ENCODE measurements at places on chromosomes 16 and 17. TPM values are rescaled to one million over a fixed set of nuclear protein-coding genes. Genes with fewer than 3 reads are reported as not detected.

Gene VAT1L
- not detected for total RNA-seq

Gene PGS1
- total RNA-seq = 55.2 TPM

Gene ASIC2
- total RNA-seq = not detected

Gene SLC12A4
- total RNA-seq = 24.6 TPM

- DNase-seq = no peak
Measured at GRCh38 chr17:60277258-60277657, 114.7 kb downstream of the USP32 start.

- DNase-seq = no peak
Measured at GRCh38 chr16:87582216-87582965, 19.9 kb upstream of the JPH3 start.

DNA sequence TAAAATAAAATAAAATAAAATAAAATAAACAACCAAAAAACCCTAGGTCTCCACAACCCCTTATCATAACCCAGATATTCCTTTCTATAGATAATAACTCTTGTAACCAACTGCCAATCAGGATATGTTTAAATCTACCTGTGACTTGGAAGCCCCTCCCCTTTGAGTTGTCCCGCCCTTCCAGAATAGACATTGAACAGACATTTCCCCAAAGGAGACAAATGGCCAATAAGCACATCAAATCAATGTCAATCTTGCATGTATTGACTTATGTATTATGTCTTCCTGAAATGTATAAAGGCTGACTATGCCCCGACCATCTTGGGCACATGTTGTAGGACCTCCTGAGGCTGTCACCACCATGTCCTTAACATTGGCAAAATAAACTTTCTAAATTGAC is 1.5 kb upstream of the MAPK7 start:
- no peak for DNase-seq

- no peak for DNase-seq
Measured at GRCh38 chr17:7476494-7476893, 2.9 kb downstream of the ZBTB4 start.

- no peak for DNase-seq
Measured at GRCh38 chr16:12461201-12461600, 342.5 kb downstream of the CPPED1 start.

GRCh38 chr17:29407856-29408255 is 17.7 kb downstream of the TAOK1 start:
- no peak for DNase-seq

DNA sequence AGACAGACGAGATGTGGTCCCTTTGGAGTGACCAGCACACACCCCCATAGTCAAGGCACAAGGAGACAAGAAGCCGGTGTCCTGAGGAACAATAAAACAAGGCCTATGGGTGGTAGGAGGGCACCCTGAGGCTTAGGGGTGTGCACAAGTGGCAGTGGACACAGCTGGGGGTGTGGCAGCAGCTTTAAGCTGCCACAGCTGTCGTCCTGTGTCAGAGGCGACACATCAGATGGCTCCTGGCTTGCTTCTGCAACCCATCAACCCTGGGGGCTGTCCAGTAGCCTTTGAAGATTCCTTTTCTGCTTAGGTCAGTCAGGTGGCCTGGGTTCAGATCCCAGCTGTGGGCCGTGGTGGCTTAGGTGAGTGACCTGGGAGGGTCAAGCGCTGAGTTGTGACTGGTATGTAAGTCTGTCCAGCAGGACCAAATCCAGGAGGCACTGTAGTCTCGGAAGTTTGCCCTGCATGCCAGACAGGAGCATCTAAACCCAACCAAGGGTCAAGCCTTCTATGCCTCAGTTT is 15.8 kb downstream of the DRC3 start:
- no peak for DNase-seq

DNA sequence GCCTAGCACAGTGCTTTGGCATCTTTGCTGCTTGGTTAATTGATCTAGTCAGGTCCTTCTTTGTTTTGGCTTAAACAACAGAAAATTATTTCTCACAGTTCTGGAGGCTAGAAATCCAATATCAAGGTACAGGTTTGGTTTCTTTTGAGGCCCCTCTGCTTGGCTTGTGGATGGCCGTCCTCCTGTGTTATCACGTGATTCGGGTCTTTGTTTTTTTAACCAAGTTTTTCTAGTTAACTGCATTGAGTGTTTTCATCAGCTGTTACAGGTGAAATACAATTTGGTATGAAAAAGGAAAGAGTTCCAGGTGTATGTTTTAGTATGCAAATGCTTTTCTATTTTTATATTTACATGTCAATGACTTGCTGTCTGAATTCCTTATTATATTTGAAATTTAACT is 2.8 kb downstream of the NLK start:
- DNase-seq = no peak

GRCh38 chr17:65314212-65314611 is 177.0 kb downstream of the RGS9 start:
- DNase-seq = no peak
